ENCODE measurements at places on chromosomes 7 and 10.
A peak's percentile ranks its signal among the peaks of the same experiment; 100 is the strongest.

DNA sequence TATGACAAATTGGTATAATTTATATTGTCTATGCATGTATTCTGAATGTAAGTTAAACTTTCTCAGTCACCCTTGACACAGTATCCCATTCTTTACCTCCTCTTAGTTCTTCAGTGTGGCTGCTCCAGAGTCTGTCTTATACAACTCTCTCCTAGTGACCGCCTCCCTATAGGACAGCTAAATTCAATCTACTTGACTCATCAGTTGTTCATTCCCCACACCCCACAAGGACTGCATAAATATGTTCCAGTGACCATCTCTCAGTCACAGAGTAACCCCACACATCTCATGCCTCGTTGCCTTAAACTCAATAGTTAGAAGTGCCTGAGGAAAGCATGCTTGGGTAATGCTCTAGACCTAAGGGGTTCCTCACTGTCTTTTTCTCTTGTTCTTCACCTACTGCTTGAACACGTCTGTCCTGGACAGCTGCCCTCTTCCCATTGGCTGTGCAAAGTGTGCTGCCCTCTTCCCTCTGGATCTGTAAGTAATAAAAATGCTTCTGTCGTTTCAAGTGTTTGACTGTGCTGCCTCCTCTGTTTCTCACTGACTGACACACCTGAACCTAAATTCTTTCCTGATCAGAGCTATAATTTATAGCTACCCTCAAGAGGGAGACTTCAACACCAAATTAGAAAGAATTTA is 494.6 kb upstream of the GRM3 start:
- DNase-seq, result no peak

GRCh38 chr10:22704942-22705341 is 9.4 kb downstream of the PIP4K2A start:
- DNase-seq, result no peak

- no peak for DNase-seq
These were observed 156.7 kb downstream of the TWIST1 start for GRCh38 chr7:18960725-18961124.

GRCh38 chr10:86855513-86855912 is 99.1 kb downstream of the BMPR1A start:
- no peak for DNase-seq

DNA sequence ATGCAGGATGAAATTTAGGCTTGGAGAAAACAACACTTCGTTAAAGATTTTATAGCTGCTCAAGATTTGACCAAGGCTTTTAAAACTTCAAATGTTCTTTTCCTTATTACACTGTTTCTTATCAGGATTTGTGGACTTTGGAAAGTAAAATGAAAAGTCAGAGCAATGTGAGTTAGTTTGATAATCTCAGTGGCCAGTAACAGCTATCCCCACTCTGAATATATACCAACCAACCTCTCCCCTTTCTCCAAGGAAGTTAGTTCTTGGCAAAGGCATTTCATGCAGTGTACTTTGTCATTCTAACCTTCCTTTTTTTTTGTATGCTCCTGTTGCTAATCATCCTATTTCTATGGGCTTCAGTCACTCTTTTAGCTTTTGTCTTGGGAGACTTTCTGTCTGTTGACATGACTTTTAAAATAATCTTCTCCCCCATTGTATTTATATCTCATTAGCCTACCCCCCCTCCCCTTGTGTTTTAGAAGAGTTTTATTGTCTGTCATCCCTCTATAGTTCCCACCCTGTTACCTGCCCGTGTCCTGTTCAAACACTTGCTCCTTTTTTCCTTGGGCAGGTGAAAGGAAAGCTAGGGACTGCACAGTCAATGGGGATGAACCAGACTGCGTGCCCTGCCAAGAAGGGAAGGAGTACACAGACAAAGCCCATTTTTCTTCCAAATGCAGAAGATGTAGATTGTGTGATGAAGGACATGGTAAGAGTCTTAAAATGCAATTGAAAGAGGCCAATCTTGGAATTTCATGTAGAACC is 16.7 kb downstream of the FAS start:
- no peak for DNase-seq

DNA sequence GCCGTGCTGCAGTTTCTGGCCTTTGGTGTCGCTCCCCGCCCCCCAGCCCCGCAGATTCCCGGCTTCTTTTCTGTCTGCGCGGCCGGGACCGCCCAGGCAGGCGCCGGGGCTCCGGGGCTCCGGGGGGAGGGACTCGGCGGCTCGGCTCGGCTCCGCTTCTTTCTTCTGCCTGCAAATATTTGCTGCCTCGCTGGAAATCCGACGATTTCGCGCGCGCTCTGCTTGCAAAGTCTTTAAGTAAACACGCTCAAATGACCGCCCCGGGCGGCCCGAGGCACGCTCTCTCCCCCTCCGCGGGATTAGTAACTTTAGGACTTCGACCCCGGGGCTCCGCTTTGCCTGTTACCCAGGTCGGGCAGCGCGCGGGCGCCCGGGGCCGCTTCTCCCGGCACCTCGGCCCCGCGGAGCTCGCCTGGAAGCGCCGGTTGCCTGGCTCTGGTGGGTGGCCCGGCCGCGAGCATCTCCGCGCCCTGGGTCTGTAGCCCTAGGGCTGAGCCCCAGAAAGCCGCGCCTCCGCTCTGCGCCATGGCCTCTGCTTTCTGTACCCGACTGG is 3.9 kb upstream of the GATA3 start:
- DNase-seq, result peak; percentile 21

DNA sequence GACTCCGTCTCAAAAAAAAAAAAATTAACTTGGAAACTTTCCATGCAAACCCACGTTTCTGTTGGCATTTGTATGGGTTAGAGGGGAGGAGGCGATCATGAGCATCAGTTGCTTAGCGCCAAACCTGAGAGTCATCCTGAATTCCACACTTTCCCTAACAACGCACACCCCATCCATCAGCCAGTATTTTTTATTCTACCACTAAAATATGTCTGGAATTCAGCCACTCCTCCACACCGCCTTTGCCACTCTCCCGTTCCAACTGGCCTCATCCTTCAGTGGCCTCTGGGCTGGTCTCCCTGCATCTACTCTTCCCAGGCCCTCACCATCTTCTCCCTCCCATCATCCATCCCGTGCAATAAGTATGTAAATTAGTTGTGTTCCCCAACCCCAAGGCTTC is 4.7 kb upstream of the LMBR1 start:
- DNase-seq, result no peak

GRCh38 chr7:158574308-158575036 is 13.2 kb downstream of the PTPRN2 start:
- DNase-seq, result no peak

GRCh38 chr7:69871886-69872569 is 273.8 kb downstream of the AUTS2 start:
- no peak for DNase-seq

DNA sequence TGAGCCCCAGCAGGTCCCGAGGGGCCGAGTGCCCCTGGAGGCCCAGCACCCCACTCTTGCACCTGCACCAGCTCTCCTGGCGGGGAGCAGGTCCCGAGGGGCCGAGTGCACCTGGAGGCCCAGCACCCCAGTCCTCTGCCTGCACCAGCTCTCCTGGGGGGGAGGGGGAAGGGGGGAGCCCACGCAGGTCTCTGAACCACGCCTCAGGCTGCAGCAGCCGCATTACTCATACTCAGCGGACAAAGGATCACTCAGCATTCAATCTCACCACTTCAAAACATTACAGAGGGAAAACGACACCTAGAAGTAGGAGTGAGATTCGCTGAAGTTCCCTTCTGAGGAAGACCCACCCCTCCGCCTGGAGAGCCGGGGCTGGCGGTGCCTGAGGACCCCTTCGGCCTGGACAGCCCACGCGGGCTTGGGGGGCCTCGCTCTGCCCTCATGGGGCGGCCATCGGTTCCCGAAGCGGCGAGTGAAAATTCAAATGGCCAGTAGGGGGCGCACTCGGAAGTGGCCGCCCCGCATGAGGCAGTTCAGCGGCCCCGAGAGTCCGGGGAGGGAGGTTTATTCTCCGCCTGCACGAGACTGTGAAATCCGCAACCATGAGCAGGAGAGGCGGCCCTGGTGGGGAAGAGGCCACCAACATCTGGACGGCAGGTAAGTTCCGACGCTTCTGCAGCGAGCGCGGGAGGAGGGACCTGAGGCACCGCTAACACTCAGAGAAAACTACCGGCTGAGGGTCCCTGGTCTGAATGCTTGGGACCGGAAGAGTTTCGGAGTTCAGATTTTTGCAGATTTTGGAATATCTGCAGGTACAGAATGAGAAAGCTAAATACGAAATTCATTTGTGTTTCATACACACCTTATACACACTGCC is 1.1 kb upstream of the GPER1 start:
- DNase-seq, result peak; percentile 38

DNA sequence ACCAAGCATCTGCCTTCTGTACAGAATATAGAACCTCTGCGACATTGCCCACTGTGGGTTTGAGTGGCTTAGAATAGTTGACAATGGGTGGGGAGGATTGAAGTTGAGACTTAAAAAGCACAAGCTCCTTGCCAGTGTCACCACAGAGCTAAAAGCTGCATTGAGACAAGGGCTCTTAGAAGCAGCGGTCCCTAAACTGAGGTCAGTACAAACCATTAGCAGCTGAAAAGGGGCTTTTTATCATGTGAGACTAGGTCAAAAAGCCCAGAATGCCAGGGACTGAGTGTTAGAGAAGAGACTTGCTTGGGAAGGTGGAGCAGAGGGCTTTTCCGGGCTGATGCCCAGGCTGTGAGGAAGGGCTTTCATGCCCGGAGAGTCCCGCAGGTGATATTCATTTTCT is 91.3 kb downstream of the POU6F2 start:
- DNase-seq, result no peak

GRCh38 chr10:123720536-123720935 is 54.4 kb downstream of the GPR26 start:
- no peak for DNase-seq

DNA sequence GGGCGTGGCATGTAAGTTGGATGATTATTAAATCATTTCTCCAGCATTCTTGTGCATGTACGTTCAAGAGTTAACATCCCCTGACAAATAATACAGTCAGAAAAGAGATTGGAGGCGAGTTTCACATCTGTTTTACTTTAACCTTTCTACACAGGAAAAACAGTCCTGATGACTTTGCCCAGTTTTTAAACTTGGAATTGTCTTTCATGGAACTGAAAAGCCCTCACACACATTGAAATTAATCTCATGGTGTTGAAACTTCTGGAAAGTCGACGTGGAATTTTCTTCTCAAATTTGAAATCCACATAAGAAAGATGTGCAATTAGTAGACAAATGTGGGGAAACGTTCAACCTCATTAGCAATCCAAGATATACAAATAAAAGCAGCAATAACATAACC is 31.2 kb upstream of the ZNF438 start:
- peak; percentile 94 for DNase-seq

- no peak for DNase-seq
These were observed 24.0 kb downstream of the DPYSL4 start for GRCh38 chr10:132210766-132211165.

DNA sequence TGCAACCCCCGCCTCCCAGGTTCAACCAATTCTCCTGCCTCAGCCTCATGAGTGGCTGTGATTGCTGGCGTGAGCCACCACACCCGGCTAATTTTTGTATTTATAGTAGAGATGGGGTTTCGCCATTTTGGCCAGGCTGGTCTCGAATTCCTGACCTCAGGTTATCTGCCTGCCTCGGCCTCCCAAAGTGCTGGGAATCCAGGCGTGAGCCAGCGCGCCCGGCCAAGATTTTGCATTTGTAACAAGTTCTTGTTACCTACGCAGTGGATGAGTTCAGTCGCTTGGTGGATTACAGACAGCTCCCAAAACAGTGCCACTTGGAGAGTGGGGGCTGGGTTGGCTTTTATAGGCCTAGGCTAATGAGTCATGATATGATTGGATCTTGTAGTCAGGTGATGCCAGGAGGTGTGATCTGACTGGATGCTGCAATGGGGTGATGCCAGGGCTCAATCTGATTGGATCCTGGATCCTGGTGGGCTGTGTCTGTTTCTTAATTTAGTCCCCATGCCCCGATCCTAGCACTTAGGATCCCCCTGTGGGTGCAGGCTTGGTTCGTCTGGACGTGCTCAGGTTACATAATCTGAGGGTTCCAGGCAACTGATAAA is 20.3 kb downstream of the SBDS start:
- DNase-seq, result no peak

- DNase-seq, result peak; percentile 68
These were observed 139.4 kb downstream of the GNAT3 start for GRCh38 chr7:80372415-80372814.

DNA sequence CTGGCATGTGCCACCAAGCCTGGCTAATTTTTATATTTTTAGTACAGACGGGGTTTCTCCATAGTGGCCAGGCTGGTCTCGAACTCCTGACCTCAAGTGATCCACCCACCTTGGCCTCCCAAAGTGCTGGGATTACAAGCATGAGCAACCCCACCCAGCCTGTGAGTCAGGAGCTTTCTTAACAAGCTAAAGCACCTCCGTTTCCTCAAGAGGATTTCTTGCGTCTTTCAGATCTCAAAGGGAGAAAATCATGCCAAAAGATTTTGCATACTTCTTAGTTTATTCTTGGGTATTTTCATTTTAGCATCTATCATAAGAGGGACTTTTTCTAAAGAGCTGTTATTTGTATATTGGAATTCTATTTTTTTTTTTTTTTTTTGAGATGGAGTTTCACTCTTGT is 47.9 kb upstream of the FOXK1 start:
- DNase-seq, result peak; percentile 41

DNA sequence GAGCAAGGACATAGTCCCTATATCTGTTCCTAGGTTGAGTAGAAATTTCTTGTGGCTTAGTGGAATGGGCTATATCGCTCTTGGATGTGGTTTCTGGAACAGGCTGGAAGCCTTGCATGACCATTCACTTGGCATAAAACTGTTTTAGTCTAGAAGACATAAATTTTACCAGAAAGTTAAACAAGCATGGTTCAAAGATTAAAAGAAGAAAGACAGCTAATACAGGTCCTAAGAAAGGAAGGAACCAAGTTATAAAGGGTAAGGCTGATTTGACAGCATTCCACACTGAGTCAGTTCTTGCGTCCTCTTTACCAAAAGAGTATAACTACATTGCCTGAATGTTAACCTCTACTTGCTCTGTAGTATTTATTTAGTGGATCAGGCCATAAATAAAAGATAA is 724.2 kb downstream of the SORCS1 start:
- DNase-seq, result no peak

DNA sequence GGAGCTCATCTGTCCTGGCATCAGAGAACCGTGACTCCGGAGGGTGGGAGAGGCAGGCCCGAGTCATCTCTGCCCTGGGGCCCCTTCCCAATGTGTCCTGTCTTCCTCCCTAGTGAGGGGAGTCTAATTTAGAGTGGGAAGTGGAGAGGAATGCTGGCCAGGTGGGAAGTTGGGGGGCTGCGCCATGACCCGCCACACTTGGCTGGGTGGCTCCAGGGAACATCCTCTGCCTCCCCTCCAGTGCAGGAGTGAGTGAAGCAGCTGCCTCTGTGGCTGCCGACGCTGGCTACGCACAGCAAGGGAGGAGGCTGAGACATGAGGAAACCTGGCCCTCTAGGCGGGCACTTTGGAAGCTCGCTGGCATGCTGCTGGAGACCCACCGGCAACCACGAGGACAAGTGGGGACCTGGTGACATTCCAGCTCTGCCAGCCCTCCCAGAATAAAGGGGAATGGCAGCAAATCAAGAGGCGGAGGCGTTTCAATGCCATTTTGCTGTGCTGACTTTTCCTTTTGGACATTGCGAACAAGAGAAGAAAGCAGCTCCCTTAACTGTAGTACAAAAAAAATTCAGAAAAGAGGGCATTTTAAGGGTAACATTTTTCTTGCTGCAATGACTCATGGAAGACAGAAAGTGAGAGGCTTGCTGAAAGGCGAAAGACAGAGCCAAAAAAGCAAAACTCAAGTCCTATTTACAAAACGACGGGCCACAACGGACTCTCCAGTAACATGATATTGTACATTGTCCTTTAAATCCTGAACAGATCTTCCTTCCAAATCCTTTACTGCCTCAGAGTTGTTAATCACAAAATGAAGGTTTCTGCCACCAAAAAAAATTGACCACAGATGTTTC is 121.2 kb upstream of the PITRM1 start:
- peak; percentile 81 for DNase-seq

GRCh38 chr7:148299350-148300276 is 291.0 kb upstream of the C7orf33 start:
- no peak for DNase-seq

Data from fibroblast of gingiva (primary cell).